Psoas muscle (tissue), 8 donors: ENCODE measurements at places on chromosomes 6 and 20.
A peak's percentile ranks its signal among the peaks of the same experiment; 100 is the strongest.

DNA sequence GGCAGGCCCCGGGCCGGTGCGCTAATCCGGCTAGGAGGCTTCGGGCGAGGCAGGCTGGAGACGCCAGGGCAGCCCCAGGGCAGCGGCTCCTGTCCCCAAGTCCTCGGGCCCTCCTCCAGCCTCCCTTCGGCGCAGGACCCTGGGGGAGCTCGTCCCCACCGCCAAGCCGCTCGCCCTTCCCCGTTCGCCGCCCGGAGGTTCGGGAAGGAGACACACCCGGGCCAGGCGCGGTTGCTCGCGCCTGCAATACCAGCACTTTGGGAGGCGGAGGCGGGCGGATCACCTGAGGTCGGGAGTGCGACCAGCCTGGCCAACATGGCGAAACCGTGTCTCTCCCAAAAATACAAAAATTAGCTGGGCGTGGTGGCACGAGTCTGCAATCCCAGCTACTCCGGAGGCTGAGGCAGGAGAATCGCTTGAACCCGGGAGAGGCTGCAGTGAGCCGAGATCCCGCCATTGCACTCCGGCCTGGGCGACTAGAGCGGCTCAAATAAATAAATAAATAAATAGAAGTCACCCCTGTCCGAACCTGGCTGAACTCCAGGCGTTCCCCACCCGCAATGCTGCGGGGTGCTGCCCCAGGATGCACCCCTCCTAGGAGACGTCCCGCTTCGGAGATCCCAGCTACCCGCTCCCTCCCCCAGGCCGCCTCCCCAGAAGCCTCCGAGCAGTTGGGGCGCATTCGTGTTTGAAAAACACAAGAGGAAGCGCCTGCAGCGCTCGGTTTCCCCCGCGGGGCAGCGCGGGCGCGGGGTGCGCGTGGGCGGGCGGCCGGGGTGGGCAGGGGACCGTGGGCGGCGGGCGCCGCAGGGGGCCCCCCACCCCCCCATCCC, 27.5 kb downstream of the SERPINB9 start:
- DNase-seq, result peak; percentile 70

- DNase-seq, result no peak
Observed at GRCh38 chr6:136947037-136947436, 24.9 kb downstream of the SLC35D3 start.

DNA sequence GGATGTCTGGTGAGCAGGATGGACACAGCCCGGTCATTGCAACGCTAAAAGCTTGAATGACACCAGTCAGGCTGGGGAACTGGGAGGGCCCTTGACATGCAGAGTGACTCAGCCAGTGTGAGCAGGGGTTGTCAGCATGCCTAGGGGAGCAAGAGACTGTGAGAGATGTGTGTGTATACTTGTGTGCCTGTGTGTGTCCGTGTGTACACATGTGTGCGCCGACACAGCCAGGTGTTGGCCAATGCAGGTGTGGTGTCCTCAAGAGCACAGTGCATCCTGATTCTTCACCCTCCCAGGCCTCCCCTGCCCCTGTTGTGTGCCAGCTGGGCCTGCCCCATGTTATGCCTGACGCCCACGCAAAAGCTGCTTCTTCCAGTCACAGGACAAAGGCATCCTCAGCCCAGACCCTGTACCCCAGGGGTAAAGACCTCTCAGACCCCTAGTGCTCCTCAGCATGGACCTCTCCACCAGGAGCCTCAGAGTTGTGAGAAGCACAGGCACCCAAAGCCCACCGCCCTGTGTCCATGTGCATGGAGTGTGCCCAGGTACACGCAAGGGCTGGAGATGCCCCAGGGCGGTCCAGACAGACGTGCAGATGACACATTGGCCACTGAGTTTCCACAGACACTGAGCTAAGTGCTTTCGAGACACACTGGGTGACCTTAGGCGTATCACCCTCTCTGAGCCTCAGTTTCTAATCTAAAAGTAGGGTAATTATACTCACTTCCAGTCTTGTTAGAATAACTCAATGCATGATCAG, 16.6 kb downstream of the NRSN2 start:
- no peak for DNase-seq

- DNase-seq, result no peak
Observed at GRCh38 chr20:63668351-63668750, 10.2 kb downstream of the RTEL1 start.

DNA sequence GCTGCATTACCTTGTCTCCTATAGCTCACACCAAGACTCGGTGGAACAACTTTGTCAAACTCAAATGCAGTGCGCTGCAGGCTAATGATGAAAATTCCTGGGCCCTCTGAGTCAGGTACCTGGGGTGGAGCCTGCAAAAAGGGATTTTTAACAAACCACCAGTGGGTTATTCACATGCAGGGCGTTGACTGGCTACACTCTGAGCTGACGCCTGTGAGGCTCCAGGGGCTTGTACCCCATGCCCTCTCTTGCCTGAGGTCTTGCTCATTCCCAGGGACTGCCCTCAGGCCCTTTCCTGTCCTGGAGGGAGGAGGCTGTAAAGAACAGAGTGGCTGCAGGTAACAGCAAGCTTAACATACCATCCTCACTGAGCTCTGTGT, 9.2 kb downstream of the GTSF1L start:
- DNase-seq, result no peak

DNA sequence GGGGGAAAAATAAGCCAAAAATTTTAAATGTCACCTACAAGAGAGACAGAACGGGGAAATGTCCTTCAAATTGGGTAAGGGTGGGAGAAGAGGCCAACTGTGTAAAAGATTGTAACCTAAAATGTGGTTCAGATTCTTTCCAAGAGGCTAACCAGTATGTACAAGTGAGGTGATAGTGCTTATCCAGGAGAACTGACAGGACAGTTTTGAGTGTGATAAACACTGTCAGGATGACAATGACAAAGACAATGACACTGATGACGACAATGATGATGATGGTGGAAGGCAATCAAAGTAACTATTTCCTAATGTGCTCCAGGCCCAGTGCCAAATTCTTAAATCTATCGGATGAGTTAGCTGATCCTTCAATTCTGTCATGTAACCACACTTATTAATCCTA, 57.3 kb downstream of the TASP1 start:
- DNase-seq, result no peak
